ENCODE measurements at places on chromosomes 16 and 17.

DNA sequence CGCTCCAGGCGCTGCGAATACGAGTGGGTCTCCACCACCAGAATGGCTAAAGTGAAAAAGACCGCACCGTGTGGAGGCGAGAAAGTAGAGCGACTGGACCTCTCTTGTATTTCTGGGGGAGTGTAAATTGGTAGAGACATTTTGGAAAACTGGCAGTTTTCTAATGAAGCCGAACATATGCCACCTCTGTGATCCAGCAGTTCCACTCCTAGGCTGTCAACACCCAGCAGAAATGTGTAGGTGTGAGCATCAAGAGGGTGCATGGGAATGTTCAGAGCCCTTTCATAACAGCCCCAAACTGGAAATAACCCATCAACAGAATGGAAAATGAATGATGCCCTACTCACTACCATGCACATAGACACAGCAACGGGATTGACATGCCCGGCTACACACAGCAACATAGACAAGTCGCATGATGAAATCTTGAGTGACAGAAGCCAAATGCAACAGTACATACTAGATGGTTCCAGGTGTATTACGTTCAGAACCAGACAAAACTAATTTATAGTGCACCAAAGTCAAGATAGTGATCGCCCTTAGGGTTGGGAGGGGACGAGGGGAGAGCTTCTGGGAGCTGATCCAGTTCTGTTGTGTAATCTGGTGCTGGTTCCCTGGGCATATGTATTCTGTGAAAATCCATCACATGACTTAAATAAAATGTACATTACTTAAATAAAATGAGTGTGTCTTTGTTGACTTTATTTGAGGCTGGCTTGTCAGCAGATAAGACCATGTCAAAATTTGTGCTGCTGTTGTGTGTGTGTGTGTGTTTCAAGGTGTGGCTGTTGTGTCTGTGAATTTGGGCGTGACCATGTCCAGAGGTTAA lies 877 bp upstream of the BCL7C start:
- no peak for DNase-seq

- no peak for DNase-seq
These were observed 166.6 kb upstream of the SHISA6 start for GRCh38 chr17:11074451-11074850.

GRCh38 chr17:19368229-19368628 lies 5.7 kb upstream of the B9D1 start:
- DNase-seq: no peak

DNA sequence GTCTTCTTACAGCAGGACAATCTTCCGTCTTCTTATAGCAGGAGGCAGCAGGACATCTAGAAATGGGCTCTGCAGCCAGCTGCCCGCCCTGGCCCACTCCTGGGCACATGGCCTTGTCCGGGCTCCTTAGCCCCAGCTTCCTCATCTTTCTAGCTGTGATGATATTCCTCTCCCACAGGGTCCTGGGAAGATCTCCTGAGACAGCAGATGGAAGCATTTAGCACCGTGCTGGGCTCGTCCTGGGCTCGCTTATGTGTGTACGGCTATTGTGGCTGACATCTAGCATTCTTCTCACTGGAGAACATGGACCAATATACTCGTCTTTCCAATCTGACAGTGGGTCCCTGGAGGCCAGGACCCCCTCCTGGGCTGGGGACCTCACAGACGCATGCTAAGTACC lies 48.5 kb downstream of the TIMM22 start:
- no peak for DNase-seq

GRCh38 chr17:44333371-44333770 lies 8.7 kb upstream of the SLC25A39 start:
- no peak for DNase-seq

DNA sequence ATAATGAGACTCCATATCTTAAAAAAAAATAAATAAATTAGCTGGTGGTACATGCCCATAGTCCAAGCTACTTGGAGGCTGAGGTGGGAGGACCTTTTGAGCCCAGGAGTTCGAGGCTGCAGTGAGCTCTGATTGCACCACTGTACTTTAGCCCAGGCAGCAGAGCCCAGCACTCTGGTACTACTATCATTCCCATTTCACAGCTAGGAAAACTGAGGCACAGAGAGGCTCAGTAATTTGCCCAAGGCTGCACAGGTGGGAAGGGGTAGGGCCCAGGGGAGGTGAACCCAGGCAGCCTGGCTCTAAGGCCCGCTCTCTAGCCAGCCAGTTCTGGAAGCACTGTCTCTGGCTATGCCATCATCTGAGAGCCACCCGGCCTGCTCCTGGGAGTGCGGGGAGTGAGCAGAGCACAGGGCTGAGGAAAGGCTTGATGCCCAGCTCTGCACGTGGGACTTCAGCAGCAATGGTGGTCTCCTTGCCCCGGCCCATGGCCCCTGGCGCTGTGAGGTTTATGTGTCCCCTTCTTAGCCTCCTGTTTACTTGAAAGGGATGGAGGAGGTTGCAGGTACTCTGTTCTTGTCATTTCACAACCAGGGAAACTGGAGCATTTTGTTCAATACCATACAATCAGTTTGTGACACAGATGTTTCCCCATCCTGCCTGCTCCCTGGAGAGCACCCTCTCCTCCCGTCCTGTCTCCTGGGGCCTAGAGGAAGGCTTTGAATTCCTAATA lies 222.3 kb downstream of the KATNIP start:
- no peak for DNase-seq

DNA sequence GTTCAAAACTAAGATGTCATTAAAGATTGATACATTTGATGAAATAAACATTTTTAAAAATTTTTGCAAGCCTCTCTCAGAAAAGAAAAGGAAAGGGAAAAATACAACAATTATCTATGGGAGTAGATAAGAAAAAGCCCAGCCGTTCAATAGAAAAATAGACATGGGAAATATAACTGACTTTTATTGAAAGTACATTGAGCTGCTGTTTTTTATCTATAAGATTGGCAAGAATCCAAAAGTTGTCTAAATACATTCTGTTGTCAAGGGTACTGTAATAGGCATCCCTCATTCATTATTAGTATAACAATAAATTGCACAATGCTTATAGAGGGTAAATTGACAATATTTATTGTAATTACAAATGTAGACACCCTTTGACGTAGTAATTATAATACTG lies 38.4 kb upstream of the IRX6 start:
- no peak for DNase-seq

GRCh38 chr17:29591146-29591736 lies 1.7 kb upstream of the ANKRD13B start:
- no peak for DNase-seq

GRCh38 chr16:2762711-2763110 lies 10.3 kb downstream of the SRRM2 start:
- DNase-seq: no peak

DNA sequence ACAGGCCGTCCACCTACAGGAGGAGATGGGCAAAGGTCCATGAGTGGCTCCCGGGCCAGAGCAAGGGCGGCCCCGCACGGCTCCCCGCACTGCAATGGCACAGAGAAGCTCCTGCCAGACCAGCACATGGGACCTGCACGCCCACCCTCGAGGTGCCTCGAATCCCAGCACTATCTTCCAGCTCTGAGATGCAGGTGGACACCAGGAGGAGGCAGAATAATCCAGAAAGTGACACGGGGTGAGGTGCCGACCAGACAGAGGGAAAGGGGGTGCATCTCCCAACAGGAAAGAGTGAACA lies 26.5 kb upstream of the C16orf95 start:
- no peak for DNase-seq

DNA sequence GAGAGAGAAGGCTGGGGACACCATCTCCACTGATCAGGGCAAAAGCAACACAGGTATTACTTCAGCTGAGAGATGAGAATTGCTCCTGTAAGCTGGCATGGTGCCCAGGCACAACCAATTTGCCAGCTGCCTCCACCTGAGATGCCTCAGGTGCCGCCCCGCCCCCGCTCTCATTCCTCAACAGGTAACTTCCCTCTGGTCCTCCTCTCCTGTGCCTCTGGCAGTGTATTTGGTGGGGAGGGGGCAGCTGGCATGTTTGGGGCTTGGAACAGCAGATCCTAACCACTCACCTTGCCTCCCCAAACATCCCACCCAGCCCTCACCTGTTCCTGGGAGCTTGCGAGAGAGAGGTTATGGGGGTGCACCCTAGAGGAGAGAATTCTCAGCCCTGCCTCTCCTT lies 2.9 kb upstream of the SRCIN1 start:
- DNase-seq: no peak

DNA sequence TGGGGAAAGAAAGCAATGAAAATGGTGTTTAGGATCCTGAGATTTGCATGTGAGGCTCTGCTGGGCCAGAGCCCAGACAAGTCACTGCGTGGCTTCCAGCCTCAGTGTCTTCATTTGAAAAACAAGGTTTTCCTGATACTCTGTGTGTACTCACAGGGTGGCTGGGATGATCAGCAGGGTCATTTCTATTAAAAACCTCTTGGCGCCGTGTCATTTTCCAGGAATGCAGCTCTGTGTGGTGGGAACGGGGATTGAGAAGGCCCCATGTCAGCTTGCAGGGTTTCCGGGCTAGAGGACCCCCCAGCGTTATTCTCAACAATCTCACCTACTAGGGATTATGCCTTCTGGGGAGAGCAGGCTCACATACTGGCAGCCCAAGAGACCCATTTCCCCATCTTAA lies 73.5 kb downstream of the FOXL1 start:
- no peak for DNase-seq

All from activated effector memory CD4-positive, alpha-beta T cell treated with Interleukin-2 at 50 U/mL for 16 hours (primary cell).